ENCODE measurements at places on chromosomes 3 and 15. TPM values are rescaled to one million over a fixed set of nuclear protein-coding genes. Genes with fewer than 3 reads are reported as not detected.

The NGRN gene
- total RNA-seq, result 120 TPM

GRCh38 chr3:107794664-107795443, 272.1 kb downstream of the BBX start:
- no peak for DNase-seq

DNA sequence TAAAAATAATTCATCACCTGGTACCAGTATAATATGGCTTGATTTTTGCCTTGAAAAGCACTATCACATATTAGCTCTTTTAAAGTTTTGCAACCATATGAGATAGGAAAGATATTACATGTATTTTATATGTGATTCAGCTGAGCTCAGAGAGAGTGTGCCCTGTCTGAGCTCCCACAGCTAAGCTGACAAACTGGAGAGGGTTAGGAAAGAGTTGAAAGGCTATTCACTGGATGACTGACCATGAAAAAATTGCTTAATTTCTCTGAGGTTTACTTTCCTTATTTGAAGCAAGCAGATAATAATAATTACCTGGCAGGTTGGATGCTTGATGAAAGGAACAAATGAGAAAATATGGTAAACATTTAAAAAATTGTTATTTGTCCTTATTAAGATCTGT, 97.4 kb upstream of the CCDC80 start:
- no peak for DNase-seq

DNA sequence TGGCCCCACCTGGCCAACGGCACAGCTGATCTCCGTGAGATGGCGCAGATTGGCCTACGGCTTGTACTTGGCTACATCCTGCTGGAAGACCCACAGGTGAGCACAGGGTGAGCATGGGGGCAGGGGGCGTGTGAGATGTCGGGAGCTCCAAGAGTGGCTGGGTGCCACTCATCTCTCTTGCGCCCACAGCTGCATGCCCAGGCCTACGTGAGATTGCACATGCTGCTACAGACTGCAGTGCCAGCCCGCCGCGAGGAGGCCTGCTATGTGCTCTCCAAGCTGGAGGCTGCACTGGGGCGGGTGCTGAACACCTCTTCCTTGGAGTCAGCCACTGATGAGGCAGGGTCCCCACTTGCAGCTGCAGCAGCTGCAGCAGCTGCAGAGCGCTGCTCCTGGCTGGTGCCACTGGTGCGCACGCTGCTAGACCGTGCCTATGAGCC, 22.3 kb downstream of the NBEAL2 start:
- DNase-seq, result no peak

DNA sequence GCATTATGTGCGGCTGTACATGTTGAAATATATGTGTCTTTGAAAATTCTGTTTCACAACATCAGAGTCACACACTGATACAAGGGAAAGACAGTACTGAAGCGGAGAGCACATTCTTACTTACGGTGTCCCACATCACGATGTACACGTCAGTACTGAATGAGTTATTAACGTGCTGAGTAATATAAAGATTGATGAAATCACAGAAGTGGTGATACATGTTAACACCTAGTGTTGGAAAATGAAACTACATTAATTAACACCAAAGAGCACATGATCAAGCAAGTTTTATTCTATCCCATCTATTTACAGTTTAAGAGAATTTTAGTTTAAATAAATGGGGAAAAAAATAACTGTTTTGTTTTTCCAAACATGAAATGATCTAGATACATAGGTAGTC, 15.6 kb downstream of the EOGT start:
- DNase-seq, result no peak
